ENCODE measurements at places on chromosomes 6 and 20. TPM values are rescaled to one million over a fixed set of nuclear protein-coding genes. Genes with fewer than 3 reads are reported as not detected.

The PAK1IP1 gene
- 14.8 TPM for total RNA-seq

The LTA gene
- not detected for total RNA-seq

The CD93 gene
- total RNA-seq, result not detected

The KIF13A gene
- total RNA-seq, result 71.2 TPM

The ZSWIM1 gene
- 9.8 TPM for total RNA-seq

The SPTLC3 gene
- 7.1 TPM for total RNA-seq

The CCDC170 gene
- total RNA-seq, result not detected

The SKIC2 gene
- total RNA-seq, result 61.7 TPM

The SAMD5 gene
- 2.5 TPM for total RNA-seq

The PRPH2 gene
- total RNA-seq, result 0.50 TPM

The HINT3 gene
- 13.3 TPM for total RNA-seq

The NKAPL gene
- 0.24 TPM for total RNA-seq

The OR2H2 gene
- total RNA-seq, result not detected

The AGPAT1 gene
- total RNA-seq, result 32.5 TPM

The NDRG3 gene
- 13.6 TPM for total RNA-seq

The SLC44A4 gene
- total RNA-seq, result not detected

The NFS1 gene
- total RNA-seq, result 28.8 TPM

The KCNK5 gene
- total RNA-seq, result 1.3 TPM

The IL17F gene
- total RNA-seq, result not detected
